ENCODE measurements at places on chromosomes 3 and 15.

- no peak for DNase-seq
These were observed 2.4 kb downstream of the ANKRD63 start for GRCh38 chr15:40280260-40281056.

DNA sequence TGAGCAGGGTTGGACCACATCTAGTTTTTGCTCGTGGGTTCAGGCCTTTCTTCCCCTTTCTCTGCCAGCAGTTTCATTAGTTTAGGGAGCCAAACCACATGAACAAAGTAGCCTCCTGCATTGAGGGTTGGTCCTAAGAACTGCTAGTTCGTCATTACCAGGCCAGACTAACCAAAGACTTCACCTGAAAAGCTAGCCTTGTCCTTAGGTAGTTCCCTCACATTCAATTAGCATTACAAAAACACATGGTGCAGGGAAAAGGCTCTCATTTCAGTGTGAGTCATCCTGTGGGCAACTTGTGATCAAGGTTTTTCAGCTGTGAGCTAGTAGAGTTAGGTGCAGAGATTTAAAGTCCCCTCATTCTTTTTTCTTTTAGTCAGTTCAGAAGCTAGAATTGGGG is 279.3 kb upstream of the CTNNB1 start:
- no peak for DNase-seq

DNA sequence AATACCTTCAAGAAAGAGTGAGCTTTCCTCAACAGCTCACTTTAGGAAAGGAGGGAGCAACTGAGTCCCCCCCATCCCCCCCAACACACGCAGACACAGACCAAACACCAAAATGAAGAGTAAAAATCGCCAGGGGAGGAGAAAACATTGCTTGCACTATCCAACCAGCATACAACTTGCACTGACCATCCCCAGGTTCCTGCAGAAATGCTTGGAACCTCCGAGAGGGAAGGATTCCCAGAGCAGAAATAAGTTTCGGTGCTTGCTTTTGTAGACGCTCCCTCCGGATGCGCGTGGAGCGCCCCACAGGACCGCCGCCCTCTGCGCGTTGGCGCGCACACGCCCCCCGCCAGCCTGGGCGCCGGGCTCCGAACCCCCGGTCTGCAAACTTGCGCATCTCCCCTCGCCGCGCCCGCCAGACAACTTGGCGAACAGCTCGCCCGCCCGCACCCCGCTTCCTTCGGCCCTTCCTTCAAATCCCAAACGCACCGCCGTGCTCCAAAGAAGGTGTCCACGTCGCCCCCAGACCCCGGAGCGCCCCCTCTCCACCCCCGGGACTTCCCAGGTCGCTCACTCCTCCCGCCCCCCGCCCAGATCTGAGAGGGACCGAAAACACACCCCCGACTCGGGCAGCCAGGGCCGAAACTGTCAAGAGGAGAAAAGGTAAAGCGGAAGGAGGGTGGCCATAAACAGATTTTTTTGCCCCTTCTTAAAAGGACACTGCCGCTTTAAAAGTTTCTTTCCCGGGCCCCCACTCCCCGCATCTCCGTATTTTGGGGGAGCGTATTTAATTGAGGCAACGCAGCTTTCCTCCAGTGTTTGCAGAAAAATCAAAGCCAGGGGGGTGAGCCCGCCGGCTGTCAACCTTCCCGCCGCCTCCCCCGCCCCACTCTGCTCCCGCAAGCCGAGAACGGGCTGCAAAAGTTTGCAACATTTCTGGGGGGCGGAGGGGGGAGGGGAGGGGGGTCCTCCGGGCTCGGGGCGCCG is 859 bp downstream of the RORA start:
- no peak for DNase-seq

GRCh38 chr3:113454057-113454456 is 12.8 kb upstream of the CFAP44 start:
- DNase-seq = no peak

DNA sequence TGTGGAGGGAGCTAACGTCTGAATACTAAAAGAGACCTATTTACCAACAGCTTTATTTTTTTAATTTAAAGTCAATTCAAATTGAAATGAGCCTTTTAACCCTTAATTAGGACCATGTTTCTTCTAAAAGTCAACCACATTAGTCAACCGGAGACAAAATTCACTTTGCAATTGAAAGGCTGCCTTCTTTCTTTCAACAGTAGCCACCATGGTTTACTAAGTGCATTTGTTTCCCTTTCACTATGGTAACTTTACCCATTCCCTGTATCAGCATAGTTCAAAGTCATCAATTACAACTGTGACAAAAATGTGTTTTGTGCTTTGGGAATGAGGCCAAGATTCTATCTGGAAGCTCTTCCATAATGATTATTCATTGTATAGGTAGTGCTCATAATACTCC is 225.4 kb downstream of the EPHA3 start:
- no peak for DNase-seq

GRCh38 chr15:91956026-91956723 is 102.7 kb downstream of the SLCO3A1 start:
- no peak for DNase-seq

- no peak for DNase-seq
These were observed 145.5 kb upstream of the SYNPR start for GRCh38 chr3:63132461-63133250.

DNA sequence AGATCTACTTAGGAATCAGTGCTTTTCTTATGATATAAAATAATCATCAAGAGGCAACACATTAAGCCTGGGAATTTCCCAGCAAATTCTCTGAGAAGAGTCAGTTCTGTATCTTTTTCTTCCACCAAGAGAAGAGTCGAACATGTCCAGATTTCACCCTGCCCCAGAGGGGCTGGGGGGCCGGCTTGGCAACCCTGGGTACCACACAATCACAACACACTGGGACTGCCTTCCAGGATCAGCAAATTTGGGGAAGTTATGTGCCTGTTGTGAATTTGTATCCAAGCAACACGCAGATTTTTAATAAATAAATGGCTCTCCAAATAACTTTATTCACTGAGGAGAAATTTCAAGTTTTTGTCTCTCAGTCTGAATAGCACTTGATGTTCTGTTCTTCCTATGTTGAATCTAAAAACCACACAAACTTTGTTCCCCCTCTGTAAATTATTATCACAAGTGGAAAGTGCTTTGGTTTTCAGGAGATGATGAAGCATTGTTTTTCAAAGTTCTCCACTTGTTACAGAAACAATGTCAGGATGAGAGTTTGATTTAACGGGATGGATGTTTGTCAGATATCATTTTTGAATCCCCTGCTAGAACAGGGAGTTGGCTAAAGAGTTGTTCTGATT is 357.2 kb downstream of the ZNF385D start:
- DNase-seq = no peak

- no peak for DNase-seq
These were observed 11.0 kb downstream of the CCRL2 start for GRCh38 chr3:46417841-46418611.

DNA sequence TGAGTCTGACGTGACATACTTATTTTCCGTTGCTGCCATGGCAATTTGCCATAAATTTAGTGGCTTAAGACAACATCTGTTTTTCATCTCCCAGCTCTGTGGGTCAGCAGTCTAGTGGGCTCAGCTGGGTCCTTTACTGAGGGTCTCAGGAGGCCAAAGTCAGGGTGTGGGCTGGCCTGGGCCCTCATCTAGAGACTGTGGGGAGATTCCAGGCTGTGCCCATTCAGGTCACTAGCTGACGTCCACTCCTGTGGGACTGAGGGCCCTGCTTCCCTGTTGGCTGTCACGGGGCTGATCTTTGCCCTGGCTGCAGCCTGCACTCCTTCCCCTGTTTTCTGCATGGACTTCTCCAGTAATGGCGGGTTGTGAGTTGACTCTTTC is 19.1 kb downstream of the FGD5 start:
- DNase-seq = no peak

- DNase-seq = no peak
These were observed 230.7 kb downstream of the ZNF385D start for GRCh38 chr3:21520106-21520963.

GRCh38 chr15:42404461-42405235 is 45.3 kb downstream of the CAPN3 start:
- no peak for DNase-seq

GRCh38 chr3:183824761-183825455 is 469 bp downstream of the MAP6D1 start:
- DNase-seq = no peak

Data from smooth muscle cell of the brain vasculature (primary cell).